T follicular helper cell (primary cell): ENCODE measurements at places on chromosomes 3 and 15.

DNA sequence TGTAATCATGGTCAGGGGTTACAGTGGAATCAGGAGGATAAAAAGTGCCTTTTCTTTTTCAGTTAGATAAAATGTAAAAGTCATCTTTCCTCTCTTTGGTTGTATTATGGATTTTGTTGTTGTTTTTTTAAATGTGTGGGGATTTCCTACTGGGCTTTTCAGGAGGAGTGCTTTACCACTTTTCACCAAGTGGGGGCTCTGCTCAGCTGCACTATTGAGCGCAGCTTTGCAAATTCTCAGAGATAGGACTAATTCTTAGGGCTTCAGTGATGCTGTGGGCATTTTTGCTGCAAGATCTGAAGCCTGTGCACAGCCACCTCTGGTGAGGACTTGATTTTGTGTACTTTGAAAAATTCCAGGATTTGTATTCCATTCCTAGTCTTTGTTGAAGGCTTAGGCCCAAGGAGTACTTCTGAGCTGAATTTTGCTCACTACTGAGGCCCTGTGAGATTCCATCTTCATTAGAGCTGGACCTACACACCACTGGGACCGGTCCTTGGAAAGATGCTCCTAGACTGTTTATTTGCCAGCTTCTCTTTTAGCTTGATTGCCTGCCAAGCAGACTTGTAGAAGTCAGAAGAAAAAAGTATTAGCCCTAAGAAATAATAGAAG is 7.5 kb downstream of the GNB5 start:
- no peak for DNase-seq

- DNase-seq: no peak
These were observed 85.1 kb downstream of the PDCD6IP start for GRCh38 chr3:33883538-33883950.

DNA sequence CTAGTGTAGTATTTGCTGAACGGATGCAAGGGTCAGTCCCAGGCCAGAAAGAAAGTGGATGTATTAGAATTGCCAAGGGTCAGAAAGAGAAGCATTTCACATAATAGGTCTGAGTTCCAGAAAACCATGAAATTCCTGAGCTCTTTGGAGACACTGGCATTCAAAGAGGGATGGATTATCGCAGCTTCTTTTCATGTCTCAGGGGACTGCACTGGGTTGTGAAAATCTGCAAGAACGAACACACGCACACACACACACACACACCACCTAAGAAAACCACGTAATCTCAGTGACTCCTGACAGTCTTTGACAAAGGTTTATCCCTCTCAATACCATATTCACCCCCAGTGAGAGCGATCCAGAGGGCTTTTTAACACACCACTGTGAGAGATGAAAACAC is 57.9 kb downstream of the TIPARP start:
- no peak for DNase-seq

DNA sequence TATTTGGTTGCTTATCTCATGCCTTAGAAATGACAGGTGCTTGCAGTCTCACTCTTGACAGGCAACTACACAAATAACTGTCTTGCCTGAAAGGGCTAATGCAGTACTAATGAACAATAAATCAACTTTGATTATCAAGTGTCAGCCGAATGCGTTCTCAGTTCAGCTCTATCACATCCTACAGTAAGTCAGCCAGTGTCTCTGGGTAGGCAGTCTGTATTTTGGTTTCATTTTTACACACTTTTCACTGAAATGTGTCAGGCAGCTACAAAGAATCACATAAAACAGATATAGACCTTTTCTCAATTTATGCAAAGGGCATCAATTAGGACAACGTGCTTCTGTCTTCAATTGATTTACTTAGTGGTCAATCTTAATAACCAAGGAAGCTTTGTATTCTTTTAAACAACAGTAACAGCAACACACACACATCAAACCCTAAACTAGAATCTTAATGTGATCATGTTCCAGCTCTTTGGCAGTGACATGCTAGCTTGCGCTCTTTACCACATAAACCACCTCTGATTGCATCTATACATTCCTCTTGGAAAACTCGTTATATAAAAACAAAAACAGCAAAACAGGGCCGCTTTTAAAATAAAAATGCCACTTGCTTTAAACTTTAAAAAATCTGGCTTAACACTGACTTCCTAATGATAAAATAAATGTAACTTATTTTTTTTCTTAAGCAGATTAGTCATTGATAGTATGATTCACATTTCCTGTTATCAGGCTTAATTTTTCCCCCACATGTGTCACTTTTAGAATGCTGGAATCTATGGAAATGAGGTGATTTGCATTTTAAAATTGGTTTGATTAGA is 520.4 kb downstream of the FOXP1 start:
- DNase-seq: no peak

GRCh38 chr3:45273681-45274515 is 47.8 kb upstream of the TMEM158 start:
- no peak for DNase-seq

GRCh38 chr3:111732252-111732879 is 126.7 kb upstream of the PHLDB2 start:
- no peak for DNase-seq

DNA sequence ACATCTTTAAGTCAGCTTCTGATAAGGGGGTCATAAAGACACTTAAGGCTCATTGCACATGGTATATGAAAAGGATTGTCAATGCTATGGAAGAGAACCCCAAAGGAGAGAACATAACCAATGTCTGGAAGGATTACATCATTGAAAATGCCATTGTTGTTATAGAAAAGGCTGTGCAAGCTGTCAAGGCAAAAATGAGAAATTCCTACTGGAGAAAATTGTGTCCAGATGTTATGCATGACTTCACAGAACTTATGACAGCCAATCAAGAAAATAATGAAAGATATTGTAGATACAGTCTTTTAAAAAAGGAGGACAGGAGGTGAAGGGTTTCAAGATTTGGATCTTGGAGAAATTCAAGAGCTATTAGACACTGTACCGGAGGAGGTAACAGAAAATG is 96.3 kb upstream of the MBNL1 start:
- DNase-seq: no peak

DNA sequence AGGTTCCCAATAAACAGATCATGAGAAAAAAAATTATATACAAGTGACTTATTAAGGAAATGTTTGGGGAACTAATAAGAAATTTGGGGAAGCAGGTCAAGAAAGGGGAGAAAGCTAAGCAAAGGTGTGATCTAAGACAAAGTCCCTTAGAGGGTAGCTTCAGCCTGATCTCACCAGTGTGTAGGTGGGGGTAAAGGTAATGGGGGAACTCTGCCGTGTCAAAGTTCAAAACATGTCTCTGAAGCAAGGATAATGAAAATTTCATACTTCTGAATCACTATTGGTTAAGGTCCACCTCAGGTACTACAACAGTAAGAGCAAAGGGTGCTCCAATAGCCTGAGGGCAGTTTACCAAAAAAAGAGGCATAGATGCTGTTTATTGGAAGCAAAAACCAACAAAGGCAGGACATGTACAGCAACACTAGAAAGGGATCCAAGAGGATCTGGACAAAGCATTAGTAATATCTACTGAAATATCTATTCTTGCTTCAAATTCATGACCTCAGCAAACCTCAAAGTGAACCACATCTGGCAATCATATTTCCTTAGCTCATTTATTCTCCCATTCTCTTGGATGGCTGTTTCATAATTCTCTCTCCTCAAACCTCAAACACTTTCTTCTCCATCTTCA is 6.9 kb downstream of the ACAD11 start:
- DNase-seq: no peak

DNA sequence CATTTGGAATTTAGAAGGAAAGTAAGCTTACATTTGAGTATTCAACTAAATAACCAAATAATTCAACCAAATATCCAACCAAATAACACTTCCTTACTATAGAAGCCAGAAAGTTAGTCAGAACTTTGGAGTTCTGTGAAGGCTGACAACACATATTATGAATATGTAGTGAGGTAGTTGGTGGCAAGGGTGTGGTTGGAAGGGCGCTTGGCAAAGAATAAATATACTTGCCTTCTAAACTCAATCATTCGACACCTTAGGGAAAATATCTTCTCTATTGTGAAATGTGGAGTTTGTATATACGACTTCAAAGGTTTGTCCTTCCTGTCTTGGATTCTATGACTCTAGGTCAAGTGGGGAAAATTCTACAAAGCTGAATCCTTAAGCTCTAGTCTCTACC is 111.7 kb upstream of the OSTN start:
- DNase-seq: no peak

DNA sequence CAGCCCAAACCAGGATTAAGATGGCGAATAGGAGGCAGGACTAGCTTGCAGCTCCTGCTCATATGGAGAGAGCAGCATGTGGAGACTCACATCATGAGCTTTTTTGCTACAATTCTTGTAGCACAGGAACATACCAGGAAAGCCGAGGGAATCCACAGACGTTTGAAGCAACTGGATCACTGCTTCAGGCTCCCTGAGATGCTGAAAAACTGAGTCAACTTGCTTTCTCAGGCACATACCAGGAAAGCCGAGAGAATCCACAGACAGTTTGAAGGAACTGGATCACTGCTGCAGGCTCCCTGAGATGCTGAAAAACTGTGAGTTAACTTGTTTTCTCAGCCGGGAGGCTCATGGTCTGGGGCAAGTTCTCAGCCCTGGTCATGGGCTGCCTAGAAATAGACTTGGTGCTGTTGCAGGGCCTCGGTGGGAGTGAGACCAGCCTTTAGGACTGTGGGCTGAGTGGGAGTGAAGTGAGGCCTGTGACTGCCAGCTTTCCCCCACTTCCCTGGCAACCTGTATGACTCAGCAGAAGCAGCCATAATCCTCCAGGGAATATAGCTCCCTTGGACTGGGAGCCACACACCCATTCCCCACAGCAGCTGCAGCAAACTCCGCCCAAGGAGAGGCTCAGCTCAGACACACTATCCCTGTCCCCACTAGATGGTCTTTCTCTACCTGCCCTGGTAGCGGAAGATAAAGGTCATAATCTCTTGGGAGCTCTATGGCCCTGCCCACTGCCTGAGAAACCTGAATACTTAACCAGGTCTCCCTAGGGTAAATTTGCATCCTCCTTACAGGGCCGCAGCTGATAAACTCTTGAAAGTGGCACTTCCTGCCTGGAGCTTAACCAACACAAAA is 51.9 kb upstream of the PFN2 start:
- no peak for DNase-seq

DNA sequence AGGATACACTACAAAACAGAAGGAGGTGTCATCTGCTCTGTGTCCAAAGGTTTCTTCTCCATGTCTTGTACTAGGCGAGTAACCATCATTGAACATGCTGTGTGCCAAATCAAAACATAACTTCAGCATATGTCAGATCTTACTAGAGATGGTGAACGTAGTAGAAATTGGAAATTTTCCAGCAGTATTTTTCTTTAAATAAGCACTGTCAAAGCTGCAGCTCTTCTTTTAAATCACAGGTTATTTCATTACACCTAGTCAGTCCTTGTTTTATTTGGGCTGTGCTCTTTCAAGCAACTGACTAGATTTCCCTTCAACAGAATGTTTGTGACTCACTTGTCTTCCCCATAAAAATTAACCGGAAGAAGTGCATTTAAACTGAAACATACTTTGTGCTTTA is 46.5 kb downstream of the MSL2 start:
- no peak for DNase-seq

GRCh38 chr15:96860741-96861140 is 530.2 kb downstream of the NR2F2 start:
- DNase-seq: no peak

DNA sequence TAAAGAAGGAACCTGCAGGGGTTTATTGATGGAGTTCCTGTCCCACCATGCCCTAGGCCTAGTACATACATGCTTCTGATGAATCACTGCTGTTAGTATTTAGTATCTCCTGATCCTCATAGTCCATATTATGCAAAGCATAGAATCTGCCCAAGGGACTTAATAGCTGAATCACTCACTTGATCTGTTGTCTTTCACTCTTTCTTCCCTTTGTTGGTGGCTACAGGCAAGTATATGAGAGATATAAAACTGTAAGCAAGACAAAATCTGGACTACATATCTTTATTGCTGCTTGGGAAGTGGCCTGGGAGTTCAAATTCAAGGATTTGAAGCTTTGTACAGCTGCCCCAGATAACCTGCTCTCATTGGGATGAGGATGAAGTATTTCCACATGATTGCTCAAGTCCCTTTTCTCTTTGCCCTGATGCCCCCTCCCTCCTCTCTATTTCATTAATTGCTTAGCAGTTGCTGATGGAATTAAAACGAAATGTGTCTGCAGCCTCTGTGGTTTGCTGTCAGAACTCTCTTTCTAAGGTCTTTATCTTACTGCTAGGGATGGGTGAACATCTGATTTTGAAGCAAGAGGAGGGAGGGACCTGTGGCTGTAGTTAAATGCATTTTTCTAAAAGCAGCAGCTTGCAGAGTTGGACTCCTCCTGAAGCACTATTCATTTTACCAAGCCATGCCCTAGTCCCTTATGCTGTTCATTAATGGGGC is 114.1 kb downstream of the ZNF609 start:
- no peak for DNase-seq

DNA sequence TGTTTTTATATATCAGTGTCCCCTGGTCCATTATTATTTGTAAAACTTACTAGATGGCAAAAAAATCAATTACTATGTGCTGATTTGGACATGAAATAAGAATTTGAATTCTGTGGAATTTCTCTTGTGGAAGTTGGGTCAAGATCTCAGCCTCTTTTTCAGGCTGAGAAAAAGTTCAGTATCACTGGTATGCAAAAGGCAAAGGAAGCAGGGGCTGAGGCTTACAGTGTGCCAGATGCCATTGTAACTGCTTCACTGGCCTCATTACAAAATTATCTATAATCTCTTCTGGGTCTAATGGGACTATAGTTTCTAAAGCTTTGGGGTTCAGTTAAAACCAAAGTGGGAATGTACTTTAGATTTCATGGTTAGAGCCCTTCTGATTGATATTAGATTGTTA is 125.9 kb upstream of the SLC7A14 start:
- no peak for DNase-seq

- DNase-seq: no peak
These were observed 197.8 kb downstream of the TNIK start for GRCh38 chr3:171262431-171262830.

GRCh38 chr15:48644827-48645557 is 517 bp downstream of the FBN1 start:
- DNase-seq: no peak

DNA sequence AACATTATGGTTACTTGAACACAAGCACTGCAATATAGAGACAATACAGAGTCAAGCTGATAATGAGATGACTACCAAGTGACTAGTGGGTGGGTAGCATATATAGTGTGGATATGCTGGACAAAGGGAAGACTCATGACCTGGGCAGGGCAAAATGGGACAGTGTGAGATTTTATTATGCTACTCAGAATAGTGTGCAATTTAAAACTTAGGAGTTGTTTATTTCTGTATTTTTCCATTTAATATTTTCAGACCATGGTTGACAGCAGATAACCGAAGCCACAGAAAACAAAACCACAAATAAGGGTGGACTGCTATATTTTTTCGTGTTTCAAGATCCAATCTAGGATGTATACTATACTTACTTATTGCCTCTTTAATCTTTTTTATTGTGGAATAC is 19.6 kb downstream of the GALK2 start:
- DNase-seq: no peak
